Renal cortex interstitium (tissue), 15 donors: ENCODE measurements at places on chromosomes 2 and 18.

- DNase-seq = no peak
These were observed 62.5 kb upstream of the RAPGEF4 start for GRCh38 chr2:172673056-172673683.

- no peak for DNase-seq
These were observed 217.7 kb downstream of the TNS1 start for GRCh38 chr2:217784996-217785543.

GRCh38 chr2:207107131-207107530, 58.6 kb downstream of the KLF7 start:
- no peak for DNase-seq

DNA sequence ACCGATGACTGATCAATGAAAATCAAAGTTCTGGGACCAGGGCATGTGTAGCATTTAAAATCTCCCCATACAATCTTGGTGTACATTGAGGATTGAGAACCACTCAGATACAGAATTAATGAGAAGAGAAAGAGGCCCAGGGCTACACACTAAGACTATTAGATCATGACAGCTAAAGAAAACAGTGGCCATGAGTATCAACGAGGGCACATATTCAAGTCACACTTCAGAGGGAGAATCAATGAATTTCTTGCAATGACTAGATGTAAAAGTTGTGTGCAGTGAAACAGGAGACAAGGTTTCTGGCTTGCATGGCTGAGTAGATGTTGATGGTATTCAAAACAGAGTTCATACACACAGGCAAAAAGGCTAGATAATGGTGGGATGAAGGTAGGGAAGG, 29.1 kb downstream of the METTL8 start:
- DNase-seq = no peak

GRCh38 chr2:47843407-47843806, 60.5 kb downstream of the MSH6 start:
- DNase-seq = no peak
